ENCODE measurements at places on chromosomes 1 and 21. TPM values are rescaled to one million over a fixed set of nuclear protein-coding genes. Genes with fewer than 3 reads are reported as not detected.

RGS2 gene
- 7.6 TPM for total RNA-seq

BACE2 gene
- 9.8 TPM for total RNA-seq

DAP3 gene
- 109 TPM for total RNA-seq

DNA sequence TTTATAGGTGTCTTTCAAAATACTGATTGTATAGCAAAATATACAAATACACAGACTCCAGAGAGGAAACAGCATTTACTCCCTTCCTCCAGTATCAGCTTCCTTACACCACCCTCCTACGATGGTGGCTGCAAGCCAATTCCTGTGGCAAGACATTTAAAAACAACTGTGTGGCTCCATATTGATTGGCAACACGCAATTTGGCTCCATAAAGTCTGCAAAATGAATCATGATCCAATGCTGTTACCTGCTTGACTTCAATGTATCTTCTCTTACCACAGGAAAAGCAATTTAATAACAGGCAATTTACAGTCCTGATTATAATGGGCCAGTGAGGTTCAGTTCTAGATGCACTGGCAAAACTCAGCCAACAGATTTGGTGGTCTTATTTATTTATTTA lies 19.7 kb upstream of the ATP6V1G3 start:
- H3K36me3 ChIP-seq, result no peaks in the 10 kb centered on the region
- no peak overlapping the region for H3K27ac ChIP-seq
- no peak for DNase-seq
- H3K4me3 ChIP-seq, result no peak overlapping the region
- peaks cover 52% of the 10 kb centered on the region for H3K4me1 ChIP-seq
- no peaks in the 10 kb centered on the region for H3K27me3 ChIP-seq

- H3K4me1 ChIP-seq, result no peaks in the 10 kb centered on the region
- no peak for DNase-seq
- H3K36me3 ChIP-seq, result peaks cover 26% of the 10 kb centered on the region
- peak overlapping the region; percentile 49 for H3K27ac ChIP-seq
Observed at GRCh38 chr21:36044056-36044455, 16.3 kb downstream of the SETD4 start.

DNA sequence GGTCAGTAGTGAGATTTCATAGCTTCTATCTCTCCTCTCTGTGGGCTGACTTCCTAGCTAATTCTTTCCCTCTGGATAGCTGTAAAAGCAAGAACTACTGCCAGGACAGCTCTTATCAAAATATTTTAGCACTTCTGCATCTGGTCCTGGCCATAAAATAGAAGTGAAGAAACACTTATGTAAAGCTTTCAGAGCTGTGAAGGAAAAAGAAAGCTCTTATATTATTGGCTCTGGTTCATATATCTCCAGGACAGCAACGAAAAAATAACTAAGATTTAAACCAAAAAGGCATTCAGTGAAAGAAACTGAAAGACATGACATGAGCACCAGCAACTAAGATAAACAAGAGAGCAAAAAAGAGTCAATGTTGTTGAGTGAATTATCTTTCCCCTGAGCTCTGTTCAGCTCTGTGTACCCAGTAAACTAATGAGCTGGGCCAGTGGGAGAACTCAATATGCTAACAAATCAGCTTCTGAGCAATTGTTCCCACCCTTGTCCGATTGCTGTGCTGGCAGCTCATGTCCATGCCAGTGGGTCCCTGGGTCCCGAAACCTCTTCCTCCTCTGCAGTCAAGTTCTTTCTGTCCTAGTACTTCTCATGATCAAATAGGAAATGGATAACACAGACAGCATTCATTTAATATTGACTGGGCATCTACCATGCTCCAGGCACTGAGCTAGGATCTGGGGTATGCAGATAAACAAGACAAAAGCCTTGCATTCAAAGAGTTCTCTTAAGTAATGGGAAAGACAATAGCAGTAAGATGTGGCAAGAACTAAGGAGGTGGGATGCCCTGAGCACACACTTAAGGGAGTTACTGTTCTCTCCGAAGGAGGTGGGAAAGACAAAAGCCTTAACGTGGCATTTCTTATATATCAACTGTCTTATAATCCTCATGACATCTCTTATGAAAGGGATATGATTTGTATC lies 45.3 kb upstream of the MAN1A2 start:
- no peak for DNase-seq
- peaks cover 26% of the 10 kb centered on the region for H3K27me3 ChIP-seq
- H3K4me3 ChIP-seq, result no peak overlapping the region

GRCh38 chr1:163410073-163410999 lies 88.6 kb downstream of the NUF2 start:
- H3K4me1 ChIP-seq, result peaks cover 6% of the 10 kb centered on the region
- H3K27me3 ChIP-seq, result peaks cover 5% of the 10 kb centered on the region
- peak; percentile 47 for DNase-seq
- H3K36me3 ChIP-seq, result no peaks in the 10 kb centered on the region

- no peak overlapping the region for H3K4me3 ChIP-seq
- DNase-seq, result peak; percentile 28
- peaks cover 18% of the 10 kb centered on the region for H3K4me1 ChIP-seq
- H3K27me3 ChIP-seq, result peaks cover 1% of the 10 kb centered on the region
- H3K27ac ChIP-seq, result no peak overlapping the region
Observed at GRCh38 chr1:174976436-174977108, 23.2 kb upstream of the CACYBP start.

DNA sequence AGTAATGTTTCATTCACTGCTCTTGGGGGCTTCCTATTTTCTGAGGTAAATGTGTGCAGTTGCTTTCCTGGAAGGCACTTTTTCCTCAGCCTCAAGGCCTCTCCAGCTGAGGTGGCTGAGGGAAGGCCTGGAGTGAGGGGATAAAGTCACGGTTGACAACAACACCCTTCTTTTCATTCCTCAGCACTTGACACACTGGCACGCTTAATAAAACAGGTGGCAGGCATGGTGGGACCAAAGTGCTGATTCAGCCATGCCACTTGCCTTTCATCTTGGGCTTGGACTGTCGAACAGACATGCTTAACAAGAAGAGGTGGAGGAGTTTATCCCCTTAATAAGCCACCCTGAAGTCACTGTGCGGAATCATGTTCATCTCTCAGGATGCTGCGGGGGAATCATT lies 23.6 kb upstream of the GRHL3 start:
- H3K4me3 ChIP-seq, result peak overlapping the region; percentile 80
- no peak for DNase-seq
- peaks cover 22% of the 10 kb centered on the region for H3K4me1 ChIP-seq
- no peaks in the 10 kb centered on the region for H3K36me3 ChIP-seq

GRCh38 chr1:172894349-172895049 lies 156.2 kb downstream of the TNFSF18 start:
- peak overlapping the region; percentile 52 for H3K4me3 ChIP-seq
- 0 out of 2 replicates have a peak, but pooled peaks cover 2% of the 10 kb centered on the region for H3K36me3 ChIP-seq
- H3K4me1 ChIP-seq, result peaks cover 81% of the 10 kb centered on the region

- H3K27me3 ChIP-seq, result no peaks in the 10 kb centered on the region
- H3K36me3 ChIP-seq, result no peaks in the 10 kb centered on the region
- no peak overlapping the region for H3K4me3 ChIP-seq
- H3K27ac ChIP-seq, result no peak overlapping the region
Observed at GRCh38 chr1:200333329-200333728, 76.5 kb downstream of the ZNF281 start.

GRCh38 chr1:15075817-15076216 lies 77.7 kb upstream of the TMEM51 start:
- DNase-seq, result no peak
- H3K4me1 ChIP-seq, result no peaks in the 10 kb centered on the region
- peaks cover 8% of the 10 kb centered on the region for H3K27me3 ChIP-seq
- H3K27ac ChIP-seq, result no peak overlapping the region
- H3K4me3 ChIP-seq, result no peak overlapping the region
- H3K36me3 ChIP-seq, result no peaks in the 10 kb centered on the region

DNA sequence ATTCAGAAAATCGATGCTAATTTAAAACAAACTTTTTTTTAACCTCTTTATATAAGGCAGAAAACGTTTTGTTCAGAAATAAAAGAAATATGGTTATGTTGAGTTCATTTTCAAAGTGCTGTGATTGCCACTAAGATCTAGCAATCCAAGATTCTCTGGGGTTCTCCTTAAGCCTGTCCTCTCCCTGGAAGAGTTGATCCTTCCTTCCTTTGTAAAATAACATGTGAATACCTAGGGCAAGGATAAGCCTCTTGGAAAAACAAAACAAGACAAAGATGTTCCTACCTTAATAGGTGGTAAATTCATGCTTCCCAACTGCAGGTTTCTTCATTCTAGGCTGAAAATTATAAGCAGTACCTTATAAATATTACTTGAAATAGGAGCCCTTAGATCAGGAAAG lies 18.0 kb upstream of the FOXD3 start:
- H3K36me3 ChIP-seq, result no peaks in the 10 kb centered on the region
- no peak overlapping the region for H3K4me3 ChIP-seq
- H3K4me1 ChIP-seq, result no peaks in the 10 kb centered on the region
- H3K27ac ChIP-seq, result no peak overlapping the region
